ENCODE measurements at places on chromosomes 12 and 14.

DNA sequence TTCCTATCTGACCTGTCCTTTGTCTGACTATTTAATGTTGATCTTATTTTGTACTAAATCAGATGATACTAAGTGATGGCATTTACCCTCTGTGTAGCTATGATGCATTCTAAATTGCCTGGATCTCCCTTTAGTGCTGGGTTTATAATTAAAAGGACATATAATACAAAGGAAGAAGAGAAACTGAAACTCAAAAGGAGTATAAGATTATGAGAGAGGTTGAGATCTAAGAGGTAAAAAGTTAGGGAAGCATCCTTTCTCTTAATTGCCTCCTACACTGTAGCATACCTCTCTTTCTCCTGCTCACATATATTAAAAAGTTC lies 86.9 kb upstream of the MON2 start:
- DNase-seq = no peak

DNA sequence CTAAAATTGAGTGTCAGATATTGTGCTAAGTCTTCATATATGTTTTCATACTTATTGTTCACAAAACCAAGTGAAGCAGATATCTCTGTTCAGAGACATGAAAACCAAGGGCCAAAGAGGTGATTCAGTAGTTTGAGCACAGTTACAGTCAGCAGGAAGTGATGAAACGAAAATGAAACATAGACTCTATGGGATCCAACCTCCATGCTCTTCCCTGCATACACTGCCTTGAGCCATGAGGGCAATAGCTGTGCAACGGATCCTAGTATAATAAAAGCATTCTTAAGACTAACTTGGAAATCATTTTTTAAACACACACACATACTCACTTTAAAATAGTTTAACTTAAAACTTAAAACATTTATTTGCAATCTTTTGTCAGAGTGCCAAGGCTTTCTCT lies 27.9 kb downstream of the ESR2 start:
- DNase-seq = peak; percentile 52

- DNase-seq = peak; percentile 74
Observed at GRCh38 chr12:32988982-32989381, 92.4 kb upstream of the PKP2 start.

GRCh38 chr12:70831543-70831942 lies 89.0 kb downstream of the PTPRR start:
- no peak for DNase-seq

DNA sequence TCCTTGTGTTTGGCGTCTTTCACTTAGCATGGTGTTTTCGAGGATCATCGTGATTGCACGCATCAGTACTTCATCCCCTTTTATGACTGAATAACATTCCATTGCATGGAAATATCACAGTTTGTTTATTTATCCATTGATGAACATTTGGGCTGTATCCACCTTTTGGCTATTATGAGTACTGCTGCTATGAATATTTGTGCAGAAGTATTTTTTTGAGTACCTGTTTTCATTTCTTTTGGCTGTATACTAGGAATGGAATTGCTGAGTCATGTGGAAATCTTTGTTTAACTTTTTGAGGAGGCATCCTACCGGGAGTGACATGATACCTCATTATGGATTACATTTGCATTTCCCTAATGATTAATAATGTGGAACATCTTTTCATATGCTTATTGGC lies 66.4 kb downstream of the WNK1 start:
- DNase-seq = no peak

GRCh38 chr12:75705749-75706711 lies 194.6 kb upstream of the KRR1 start:
- DNase-seq = no peak

DNA sequence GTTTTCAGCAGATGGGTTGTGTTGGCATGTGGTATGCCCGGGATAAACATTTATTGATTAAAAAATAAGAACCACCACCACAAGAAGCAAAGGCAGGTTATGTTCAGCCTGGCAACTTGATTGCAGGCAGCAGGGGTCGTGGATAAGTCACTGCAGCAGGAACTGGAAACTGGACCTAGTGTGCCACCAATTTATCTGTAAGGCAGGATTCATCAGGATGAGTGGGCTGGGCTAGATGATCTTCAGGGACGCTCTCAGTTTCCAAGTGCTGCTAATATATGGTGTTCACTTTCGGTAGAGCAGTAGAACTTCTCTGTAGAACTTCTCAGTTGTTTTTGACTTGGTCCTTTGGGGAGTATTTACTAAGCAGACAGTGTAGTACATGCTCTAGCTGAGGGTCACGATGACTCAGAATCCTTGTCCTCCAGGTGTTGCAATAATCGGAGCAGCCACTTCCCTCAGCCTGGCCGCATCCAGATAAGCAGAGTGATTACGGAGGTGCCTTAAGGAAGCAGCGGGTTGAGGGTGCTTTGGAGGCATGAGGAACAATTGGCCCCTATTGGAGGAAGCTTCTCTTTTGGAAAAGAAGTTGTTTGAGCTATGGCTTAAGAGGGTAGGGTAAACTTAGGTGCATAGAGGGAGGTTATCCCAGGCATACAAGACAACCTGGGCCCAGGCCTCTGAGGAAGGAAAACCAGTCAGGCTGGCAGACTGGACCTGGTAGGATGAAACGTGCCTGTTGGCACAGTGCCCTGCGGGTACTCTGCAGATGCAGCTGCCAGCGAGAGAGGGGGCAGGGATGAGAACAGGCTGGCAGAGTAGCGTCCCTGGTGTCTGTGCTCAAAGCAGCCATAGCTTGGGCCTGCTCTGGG lies 104.0 kb downstream of the GPR135 start:
- peak; percentile 72 for DNase-seq

DNA sequence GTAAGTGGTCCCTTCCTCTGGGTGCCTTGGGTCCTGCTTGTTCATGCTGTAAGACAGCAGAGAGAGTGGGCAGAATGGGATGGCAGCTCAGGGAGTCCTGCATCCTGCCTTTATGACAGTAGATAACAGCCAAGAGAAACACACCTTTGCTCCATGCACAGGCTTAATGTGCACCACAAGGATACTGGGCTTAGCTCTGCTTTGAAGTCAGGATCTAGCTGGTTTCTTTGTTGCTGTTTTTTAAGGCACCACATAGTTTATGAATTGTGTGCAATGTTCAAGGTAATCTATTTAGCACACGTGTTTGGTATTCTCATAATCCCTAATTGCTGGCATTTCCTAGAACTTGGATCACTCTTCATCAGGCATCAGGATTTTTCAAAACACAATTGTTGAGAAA lies 239.5 kb upstream of the DCN start:
- no peak for DNase-seq

DNA sequence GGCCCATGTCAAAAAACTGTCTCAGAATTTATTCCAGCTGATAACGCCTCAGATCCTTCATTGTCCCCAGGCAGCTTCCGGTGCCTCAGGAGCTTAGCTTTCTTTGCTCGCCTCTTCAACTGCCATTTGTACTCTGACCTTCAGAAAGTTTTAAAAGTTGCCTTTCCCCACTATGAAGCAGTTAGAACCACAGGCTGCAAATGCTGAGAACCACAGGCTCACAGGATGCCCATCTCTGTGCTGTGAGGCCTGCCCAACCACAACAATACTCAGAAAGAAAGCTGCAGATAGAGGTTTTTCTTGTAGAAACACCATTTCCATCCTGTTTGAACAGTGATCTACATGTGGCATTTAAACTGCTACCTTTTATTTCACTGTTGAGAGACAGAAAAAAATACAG lies 131.1 kb downstream of the PRKCH start:
- no peak for DNase-seq

DNA sequence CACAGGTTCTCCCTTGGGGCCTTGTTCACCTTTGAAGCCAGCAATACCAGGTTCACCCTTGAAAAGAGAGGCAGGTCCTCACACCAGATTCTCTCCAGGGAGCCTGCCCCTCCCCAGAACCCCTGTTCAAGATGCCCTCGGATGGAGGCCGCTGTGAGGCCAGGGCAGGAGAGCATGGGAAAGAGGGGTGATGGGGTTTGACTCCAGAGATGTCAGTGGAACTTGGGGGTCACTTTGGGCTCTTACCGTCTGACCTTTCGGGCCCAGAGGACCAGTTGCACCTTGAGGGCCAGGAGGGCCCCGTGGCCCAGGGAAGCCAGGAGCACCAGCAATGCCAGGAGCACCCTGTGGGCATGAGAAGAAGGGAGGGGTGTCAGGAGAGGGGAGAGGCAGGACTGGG lies 17.4 kb downstream of the COL2A1 start:
- DNase-seq = no peak

DNA sequence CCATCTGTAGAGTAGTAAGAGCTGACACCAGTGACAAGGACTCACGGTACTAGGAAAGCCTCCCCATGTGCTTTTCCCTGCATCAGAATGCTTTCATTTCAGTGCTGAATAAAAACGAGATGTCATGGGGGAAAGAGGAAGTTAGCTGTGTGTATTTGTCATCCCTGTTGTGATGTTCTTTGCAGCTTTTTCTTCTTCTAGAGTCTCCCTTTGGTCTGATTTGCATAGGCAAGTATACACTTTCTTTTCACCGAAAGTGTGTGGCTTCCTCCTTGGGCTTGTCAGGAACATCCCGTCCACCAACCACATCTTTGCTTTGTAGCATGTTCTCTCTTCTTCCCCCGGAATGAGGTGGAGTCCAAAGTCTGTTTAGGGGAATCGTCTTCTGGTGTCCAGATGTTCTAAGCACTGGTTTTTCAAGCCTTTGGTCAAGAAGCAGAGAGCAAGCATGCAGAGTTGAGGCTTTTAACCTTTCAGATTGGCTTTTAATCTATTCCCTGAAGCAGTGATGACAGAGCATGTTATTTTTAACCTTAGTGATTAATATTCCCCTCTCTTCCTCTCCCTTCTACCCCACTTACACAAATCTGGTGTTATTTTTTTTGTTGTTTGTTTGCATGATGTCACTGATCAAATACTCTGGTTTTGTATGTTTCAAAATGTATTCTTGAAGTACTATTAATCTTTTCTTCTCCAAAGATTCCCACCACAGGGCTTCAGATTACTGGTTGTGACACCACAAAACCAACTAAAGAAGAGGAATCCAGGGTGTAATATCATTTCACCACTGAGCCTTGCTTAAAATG lies 163.4 kb downstream of the SAMD4A start:
- DNase-seq = no peak

DNA sequence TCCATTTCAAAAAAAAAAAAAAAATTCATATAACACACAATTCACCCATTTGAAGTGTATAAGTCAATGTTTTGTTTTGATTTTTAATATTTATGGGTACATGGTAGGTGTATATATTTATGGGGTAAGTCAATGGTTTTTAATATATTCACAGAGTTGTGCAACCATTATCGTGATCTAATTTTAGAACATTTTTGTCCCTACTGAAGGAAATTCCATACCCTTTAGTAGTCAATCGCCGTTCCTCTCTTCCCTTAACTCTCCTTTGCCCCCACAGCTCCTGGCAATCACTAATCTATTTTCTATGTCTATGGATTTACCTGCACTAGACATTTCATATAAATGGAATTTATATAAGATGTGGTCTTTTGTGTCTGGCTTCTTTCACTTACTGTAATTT lies 92.8 kb downstream of the TRAFD1 start:
- no peak for DNase-seq

DNA sequence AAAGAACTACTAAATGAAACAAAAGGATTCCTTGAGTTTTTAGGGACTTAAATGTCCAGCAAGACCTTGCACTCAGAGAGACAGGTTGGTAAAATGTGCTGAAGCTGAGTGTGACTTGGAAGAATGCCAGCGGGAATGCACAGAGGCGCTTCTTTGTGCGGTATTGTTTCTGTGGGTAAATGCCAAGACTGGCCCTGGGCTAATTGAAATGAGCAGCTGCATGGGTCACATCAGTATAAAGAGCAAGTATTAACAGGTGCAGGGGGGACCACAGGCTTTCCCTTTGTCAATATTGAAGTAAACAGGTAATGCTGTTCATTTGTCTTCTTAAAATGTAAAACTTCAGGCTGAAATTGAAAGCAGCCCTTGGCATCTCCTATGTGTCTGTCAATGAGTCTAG lies 74.3 kb downstream of the LMO3 start:
- DNase-seq = peak; percentile 13

DNA sequence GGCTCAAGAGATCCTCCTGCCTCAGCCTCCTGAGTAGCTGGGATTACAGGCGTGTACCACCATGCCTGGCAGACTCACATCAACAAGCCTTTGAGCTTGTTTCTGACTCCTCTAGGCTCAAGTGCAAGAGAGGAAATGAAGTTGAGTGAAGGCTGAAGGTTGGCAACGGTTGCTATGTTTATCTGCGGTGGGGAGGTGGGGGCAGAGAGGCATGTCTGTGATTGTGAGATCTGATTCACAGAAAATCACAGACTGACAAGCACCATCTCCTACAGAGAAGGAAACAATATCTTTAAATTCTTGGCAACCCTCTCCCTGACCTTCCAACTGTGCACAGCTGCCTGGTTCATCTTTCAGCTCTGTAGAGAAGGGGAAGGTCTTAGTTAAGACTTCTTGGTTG lies 22.1 kb upstream of the NINJ2 start:
- no peak for DNase-seq

GRCh38 chr12:132451172-132451835 lies 38.6 kb upstream of the FBRSL1 start:
- no peak for DNase-seq

GRCh38 chr12:118332511-118332910 lies 40.2 kb downstream of the TAOK3 start:
- no peak for DNase-seq

GRCh38 chr12:109758426-109759420 lies 45.1 kb downstream of the FAM222A start:
- no peak for DNase-seq

GRCh38 chr12:122860040-122860853 lies 25.0 kb downstream of the HIP1R start:
- peak; percentile 58 for DNase-seq
